Thoracic aorta (tissue), 2 donors: ENCODE measurements at places on chromosomes 1 and 21. TPM values are rescaled to one million over a fixed set of nuclear protein-coding genes. Genes with fewer than 3 reads are reported as not detected.

DNA sequence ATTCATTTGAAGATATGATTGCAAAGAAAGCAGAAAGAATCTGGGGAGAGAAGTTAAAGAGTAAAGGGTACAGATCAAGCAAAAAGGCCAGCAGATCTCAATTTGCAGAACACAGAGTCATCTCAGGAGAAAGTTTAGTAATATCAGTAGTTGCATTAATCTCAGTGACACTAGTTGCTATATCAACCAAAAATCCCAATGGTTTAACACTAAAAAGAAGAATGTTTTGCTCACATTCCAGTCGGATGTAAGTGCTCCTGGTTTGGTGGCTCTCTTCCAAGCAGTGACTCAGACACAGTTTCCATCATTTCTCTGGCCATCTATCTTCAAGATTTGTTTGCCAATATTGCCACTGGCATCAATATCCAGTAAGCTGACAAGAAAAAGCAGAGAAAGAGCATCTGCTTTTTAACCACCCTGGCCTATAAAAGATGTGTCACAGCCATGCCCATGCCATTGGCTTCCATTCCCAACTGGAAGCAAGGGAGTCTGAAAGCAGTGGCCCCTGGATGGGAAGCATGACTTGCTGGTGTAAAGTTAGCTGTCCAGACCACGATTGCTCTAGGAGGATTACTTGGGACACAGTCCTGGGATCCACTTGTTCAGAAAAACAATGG, 45.5 kb upstream of the AIM2 start:
- no peak overlapping the region for H3K27ac ChIP-seq
- H3K4me1 ChIP-seq: no peaks in the 10 kb centered on the region
- H3K4me3 ChIP-seq: no peak overlapping the region
- no peaks in the 10 kb centered on the region for H3K27me3 ChIP-seq
- no peaks in the 10 kb centered on the region for H3K36me3 ChIP-seq

The CCDC27 gene
- total RNA-seq: not detected

DNA sequence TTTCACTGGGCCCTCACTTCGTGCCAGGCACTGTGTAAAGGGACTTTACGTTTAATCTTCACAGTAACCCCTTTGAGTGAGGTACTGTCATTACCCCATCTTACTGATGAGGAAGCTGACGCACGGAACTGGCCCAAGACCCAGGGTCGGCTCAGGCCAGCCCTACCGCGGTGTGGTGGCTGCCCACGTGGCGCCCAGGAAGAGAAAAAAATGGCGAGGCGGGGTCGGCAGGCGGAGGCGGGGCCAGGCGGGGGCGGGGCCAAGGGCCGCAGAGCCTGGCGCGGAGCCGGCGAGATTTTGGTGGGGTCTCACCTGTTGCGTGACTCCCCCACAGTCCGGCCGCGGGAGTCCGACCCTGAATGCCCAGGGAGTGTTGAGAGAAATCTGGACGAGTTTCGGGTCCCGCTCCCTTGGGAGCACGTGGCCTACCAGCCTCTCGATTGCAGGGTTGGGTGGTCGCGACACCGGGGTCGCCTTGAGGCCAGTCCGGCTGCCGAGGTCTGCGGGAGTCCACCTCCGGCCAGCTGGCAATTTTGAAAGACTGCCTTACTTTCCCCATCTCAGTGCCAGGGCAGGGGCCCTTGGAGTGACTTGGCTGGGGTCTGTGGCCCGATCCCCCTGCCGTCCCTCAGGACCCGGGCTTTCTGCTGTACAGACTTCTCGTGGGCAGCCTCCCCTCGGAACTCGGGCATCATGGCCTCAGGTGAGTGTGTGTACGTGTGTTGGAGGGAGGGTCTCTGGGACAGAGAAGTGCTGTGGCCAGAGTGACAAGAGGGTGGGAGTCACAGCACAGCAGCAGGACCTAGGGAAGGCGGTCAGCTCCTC, at the start of the genes AMPD2 and GNAT2:
TSS of gene AMPD2 (plus strand) at position 262 of the 825 bp plus-strand sequence. CDS start 1,339 bp downstream, outside the sequence.
TSS of gene GNAT2 (minus strand) at position 41 of the 825 bp plus-strand sequence. CDS start 6,746 bp downstream, outside the sequence.
- H3K4me1 ChIP-seq: peaks cover 29% of the 10 kb centered on the region
- peak within 1 kb of the TSS; percentile 88 for H3K4me3 ChIP-seq
- no peaks in the 10 kb centered on the region for H3K36me3 ChIP-seq
- no peaks in the 10 kb centered on the region for H3K27me3 ChIP-seq

DNA sequence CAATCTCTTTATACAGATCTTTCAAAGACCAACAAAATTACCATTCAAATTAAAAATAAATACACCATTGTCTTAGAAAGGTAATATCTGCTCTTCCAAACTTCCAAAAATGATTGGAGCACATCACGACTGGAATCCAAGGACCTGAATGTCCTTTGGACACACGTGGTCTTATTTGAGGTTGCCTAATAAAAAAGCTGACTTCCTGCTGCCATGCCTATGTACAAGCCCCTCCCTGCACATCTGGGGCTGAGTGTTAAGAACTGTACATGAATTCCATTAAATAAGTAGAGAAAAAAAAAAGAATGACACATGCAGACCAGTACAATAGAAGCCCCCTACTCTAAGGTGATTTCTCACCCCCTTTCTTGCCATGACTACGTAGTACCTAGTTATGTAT, 73.6 kb downstream of the SUSD4 start:
- no peaks in the 10 kb centered on the region for H3K4me1 ChIP-seq
- H3K27ac ChIP-seq: no peak overlapping the region
- H3K27me3 ChIP-seq: no peaks in the 10 kb centered on the region
- H3K36me3 ChIP-seq: no peaks in the 10 kb centered on the region
- H3K4me3 ChIP-seq: no peak overlapping the region

DNA sequence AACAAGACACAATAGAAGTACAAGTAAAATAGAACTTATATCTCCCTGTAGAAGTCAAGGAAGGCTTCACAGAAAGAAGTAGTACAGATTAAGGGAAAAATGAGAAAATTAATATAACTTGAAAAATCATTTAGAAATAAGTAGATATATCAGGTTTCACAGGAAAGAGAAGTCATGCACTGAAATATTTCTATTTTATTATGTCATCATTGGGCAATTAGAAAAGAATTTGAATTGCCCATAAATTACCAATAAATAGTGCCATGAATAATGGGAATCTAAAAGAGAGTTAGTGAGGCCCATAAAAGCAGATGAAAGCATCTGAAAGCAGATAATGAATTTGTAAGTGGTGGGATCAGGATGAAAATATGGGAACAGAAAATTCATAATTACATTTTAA, 1597.8 kb downstream of the PLA2G4A start:
- H3K36me3 ChIP-seq: no peaks in the 10 kb centered on the region
- H3K27ac ChIP-seq: no peak overlapping the region
- no peak for DNase-seq
- no peak overlapping the region for H3K4me3 ChIP-seq

The LCE1F gene
- total RNA-seq: not detected

GRCh38 chr1:35269201-35269988, 886 bp downstream of the ZMYM4 start:
- peak overlapping the region; percentile 93 for H3K4me3 ChIP-seq
- no peaks in the 10 kb centered on the region for H3K36me3 ChIP-seq
- H3K27me3 ChIP-seq: no peaks in the 10 kb centered on the region
- DNase-seq: no peak
- peak overlapping the region; percentile 81 for H3K27ac ChIP-seq

The CLCNKB gene
- total RNA-seq: not detected

DNA sequence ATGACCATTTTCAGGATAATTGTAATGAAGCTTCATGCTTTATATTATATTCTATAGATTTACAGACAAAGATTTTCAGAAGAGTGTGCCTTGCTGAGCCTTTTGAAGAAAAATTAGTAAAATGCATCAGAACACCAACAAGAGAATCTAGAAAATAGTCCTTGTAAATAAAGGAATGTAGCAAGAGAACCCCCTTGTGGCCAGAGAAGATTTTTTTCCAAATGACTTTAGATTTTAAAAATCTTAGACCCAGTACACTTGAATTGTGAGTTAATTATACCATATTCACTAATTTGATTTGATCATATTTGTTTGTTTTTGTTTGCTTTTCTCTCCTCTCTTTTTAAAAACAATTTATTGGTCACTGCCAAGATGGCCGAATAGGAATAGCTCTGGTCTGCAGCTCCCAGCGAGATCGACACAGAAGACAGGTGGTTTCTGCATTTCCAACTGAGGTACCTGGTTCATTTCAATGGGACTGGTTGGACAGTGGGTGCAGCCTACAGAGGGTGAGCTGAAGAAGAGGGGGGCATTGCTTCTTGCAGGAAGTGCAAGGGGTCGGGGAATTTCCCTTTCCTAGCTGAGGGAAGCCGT, 12.8 kb upstream of the IFI44L start:
- DNase-seq: no peak
- no peaks in the 10 kb centered on the region for H3K27me3 ChIP-seq
- H3K36me3 ChIP-seq: no peaks in the 10 kb centered on the region

- H3K4me3 ChIP-seq: no peak overlapping the region
- no peaks in the 10 kb centered on the region for H3K4me1 ChIP-seq
- H3K27ac ChIP-seq: no peak overlapping the region
- no peaks in the 10 kb centered on the region for H3K36me3 ChIP-seq
Observed at GRCh38 chr21:31107176-31107785, 69.0 kb upstream of the KRTAP19-8 start.

GRCh38 chr1:47337350-47337749, 3.8 kb downstream of the CMPK1 start:
- H3K4me3 ChIP-seq: no peak overlapping the region
- no peak overlapping the region for H3K27ac ChIP-seq

DNA sequence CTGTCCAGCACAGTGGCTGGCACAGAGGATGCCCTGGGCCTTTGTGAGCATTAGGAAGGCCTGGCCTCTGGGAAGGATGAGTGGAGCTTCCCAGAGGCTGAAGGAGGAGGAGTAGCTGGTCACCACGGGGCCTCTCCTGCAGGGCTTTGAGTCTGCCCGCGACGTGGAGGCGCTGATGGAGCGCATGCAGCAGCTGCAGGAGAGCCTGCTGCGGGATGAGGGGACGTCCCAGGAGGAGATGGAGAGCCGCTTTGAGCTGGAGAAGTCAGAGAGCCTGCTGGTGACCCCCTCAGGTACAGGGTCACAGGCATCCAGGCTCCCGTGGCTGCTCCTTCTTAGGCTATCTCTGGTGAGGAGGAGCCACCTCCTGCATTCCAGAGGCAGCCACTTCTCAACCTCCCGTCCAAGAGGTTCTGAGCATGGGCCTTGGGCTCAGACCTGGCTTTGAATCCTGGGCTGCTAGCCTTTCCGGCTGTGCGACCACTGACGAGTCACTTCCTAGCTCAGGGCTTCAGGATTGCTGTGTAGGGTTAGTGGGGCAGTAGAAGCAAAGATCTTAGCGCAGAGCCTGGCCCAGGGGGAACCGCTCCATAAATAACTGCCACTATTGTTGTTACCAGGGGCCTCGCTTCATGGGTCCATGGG, 14.0 kb downstream of the SESN2 start:
- H3K4me3 ChIP-seq: no peak overlapping the region
- peaks cover 23% of the 10 kb centered on the region for H3K36me3 ChIP-seq
- no peak overlapping the region for H3K27ac ChIP-seq
- H3K27me3 ChIP-seq: no peaks in the 10 kb centered on the region
- H3K4me1 ChIP-seq: no peaks in the 10 kb centered on the region

DNA sequence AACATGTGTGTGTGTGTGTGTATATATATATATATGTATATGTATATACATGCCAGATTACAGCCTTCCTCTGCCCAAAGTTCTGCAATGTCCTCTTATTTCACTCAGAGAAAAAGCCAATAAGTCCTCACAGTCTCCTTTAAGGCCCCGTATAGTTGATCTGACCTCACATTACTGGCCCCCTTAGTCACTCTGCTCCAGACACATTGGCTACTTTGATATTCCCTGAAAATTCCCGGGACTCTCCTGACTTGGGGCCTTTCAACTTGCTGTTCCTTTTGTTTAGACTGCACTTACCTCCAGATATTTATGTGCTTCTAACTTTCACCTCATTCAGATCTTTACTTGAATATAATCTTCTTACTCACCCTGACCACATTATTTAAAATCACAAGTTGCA, 4.2 kb upstream of the BSDC1 start:
- H3K4me3 ChIP-seq: no peak overlapping the region
- no peaks in the 10 kb centered on the region for H3K36me3 ChIP-seq
- H3K27ac ChIP-seq: no peak overlapping the region
- peaks cover 14% of the 10 kb centered on the region for H3K4me1 ChIP-seq

The OR2L13 gene
- not detected for total RNA-seq

DNA sequence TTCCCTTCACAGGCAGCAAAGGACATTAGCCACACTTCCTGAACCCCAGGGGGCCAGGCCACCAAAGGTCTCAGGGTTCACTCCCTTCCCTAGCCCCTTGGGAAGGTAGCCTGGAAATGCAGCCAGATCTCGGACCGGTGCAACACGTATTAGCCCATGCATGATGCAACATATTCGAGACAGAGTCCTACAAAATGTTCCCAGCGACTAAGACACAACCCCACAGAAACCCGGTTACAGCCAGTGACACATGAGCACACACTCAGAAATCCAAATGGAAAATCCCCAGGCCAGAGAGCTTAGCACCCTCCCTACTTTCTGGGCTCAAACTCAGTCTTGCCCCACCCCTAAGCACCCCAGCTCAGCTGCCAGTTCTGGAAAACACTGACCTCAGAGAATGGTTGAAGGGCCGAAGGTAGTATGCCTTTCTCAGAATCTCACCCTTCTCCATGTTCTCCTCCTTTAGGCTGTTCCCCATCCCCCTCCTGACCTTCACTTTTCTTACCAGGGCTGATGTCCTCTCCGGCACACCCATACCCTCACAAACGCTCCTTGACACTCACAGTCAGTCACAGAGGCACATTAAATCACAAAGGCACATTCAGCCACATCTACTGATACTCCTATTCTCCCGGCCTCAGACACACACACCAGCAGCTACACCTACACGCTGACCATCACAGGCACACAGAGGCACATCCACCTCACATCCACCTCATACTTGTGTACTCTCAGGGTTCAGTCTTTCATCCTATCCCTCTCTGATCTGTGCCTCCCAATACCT, at the start of gene TSPAN1:
TSS of gene TSPAN1 (plus strand) at position 640 of the 784 bp plus-strand sequence. CDS start 6,021 bp downstream, outside the sequence.
- no peaks in the 10 kb centered on the region for H3K27me3 ChIP-seq
- H3K36me3 ChIP-seq: no peaks in the 10 kb centered on the region
- H3K4me1 ChIP-seq: peaks cover 14% of the 10 kb centered on the region

The OR6K3 gene
- not detected for total RNA-seq

DNA sequence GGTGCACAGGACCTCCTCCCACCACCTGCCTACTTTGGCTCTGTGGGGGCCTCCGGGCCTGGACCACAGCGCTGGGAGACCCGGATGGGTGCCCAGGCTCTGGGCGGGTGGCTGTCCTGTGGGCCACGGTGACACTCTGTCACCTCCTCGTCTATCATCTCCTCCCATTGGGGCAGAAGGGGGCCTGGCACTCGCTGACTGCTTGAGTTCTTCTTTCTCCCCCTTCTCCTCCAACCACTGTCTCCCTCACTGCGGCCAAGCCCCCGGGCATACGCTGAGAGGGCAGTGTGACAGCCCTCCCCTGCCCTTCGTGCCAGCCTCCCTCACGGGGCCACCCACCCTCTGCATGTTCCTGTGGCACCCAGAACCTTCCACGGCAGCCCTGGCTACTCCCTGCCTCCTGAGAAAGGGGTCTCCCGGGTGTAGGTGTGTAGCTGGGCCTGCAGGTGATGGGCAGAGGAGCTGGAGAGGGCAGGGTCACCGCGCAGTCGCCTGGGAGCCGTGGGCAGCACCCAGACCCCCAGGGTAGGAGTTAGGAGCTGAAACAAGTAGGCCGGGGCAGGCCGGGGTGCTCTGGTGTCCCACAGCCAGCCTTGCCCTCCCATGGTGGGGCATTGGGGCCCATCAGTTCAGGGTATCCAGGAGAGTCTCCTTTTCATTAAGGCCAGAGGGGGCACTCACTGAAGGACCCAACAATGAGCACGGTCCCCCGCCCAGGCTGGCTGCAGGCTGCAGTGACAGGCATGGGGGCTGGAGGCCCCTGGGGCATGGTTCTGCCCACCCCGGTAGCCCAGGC, 9.2 kb upstream of the ARF1 start:
- no peaks in the 10 kb centered on the region for H3K27me3 ChIP-seq
- H3K36me3 ChIP-seq: no peaks in the 10 kb centered on the region
- H3K4me3 ChIP-seq: no peak overlapping the region
- no peak for DNase-seq
- no peak overlapping the region for H3K27ac ChIP-seq

The F13B gene
- not detected for total RNA-seq

- H3K27ac ChIP-seq: no peak overlapping the region
- no peaks in the 10 kb centered on the region for H3K36me3 ChIP-seq
- H3K27me3 ChIP-seq: no peaks in the 10 kb centered on the region
- H3K4me1 ChIP-seq: no peaks in the 10 kb centered on the region
- no peak for DNase-seq
Observed at GRCh38 chr21:45780647-45781046, 137.1 kb downstream of the PCBP3 start.
